ENCODE measurements at places on chromosomes 5 and 9.

DNA sequence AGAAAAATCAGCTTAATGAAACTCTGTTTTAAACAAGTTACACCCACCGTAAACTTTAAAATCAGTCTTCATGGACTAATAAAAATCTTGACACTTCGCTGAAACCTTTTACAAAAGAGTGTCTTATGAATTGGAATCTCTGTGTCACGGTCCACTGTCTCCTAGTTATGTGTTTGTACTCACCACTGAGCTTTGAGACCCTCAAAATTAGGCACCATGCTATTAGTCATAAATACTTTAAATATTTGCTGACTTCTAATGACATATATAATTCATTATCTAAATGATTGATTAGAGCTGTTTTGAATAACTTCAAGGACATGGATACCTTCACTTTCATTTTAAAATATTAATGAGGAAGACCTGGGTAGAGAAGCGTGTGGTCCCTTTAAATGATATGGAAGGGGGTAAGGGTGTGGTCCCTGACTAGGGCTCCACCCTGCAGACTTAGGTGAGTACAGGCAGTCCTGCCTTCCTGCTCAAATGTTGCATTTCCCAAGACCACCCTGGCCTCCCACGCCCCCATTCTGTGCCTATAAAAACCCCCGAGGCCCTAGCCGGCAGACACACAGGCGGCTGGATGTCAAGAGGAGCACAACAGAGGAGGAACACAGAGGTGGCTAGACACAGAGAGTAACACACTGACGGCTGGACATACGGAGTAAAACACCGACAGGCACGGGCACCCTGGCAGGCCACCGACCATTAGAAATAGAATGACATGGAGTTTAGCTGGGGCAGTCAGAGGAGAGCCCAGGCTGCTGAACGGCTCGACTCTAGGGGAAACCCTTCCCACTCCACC lies 179.0 kb upstream of the CDH9 start:
- H3K4me3 ChIP-seq: no peak overlapping the region
- no peaks in the 10 kb centered on the region for H3K36me3 ChIP-seq
- no peaks in the 10 kb centered on the region for H3K4me1 ChIP-seq

GRCh38 chr9:136520053-136520540 lies 25.8 kb downstream of the NOTCH1 start:
- peak overlapping the region; percentile 14 for H3K4me3 ChIP-seq
- no peaks in the 10 kb centered on the region for H3K4me1 ChIP-seq
- H3K27me3 ChIP-seq: no peaks in the 10 kb centered on the region
- peaks cover 3% of the 10 kb centered on the region for H3K36me3 ChIP-seq
- no peak for DNase-seq

DNA sequence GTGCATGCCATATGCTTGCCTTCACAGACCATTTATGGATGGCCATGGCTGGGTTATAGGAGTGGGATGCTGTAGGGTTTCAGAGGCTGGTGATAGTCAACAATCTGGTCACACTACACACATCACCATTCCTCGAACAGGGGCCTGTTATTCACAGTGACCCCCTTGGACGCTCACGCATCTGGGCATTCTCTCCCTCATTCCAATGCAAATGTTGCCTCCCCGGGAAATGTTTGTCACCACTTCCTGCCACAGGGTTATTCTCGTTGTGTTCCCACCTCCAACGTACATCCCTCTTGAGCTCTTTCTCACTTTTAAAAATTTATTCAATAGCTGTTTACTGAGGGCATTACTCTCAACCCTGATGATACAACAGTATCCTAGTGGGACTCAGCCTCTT lies 135.4 kb downstream of the SCAMP1 start:
- H3K27ac ChIP-seq: peak overlapping the region; percentile 38
- H3K27me3 ChIP-seq: no peaks in the 10 kb centered on the region
- H3K4me1 ChIP-seq: peaks cover 21% of the 10 kb centered on the region
- H3K4me3 ChIP-seq: no peak overlapping the region
- DNase-seq: no peak

DNA sequence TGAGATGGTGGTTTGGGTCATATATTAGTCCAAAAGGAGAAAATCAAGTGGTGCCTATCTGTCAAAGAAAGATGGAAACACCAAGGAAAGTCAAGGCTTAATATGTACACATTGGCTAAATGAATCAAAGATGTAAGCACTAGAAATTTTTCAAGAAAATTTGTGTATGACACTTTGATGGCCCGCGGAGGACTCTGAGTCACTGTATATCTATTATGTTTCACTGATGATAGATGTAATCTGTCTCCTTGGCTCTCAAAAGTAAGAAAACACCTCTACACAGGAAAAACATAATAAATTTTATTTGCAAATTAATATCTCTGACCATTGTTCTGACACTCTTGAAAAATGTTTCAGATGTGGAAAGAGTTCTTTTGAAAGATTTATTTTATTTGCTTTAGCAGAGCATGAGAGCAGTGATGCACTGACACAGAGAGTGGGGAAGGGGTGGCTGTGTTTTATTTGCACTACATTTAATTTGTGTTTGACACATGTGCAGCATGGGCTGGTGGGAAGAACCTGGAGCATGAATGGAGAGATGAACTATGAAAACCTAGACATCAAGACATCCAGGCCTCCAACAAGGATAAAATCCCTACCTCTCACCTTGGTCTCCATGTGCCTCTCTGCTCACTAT lies 180.8 kb upstream of the GAS1 start:
- no peak overlapping the region for H3K4me3 ChIP-seq
- no peak overlapping the region for H3K27ac ChIP-seq
- H3K36me3 ChIP-seq: no peaks in the 10 kb centered on the region
- H3K4me1 ChIP-seq: no peaks in the 10 kb centered on the region

GRCh38 chr5:136457390-136458013 lies 92.2 kb upstream of the TRPC7 start:
- H3K27me3 ChIP-seq: no peaks in the 10 kb centered on the region
- no peaks in the 10 kb centered on the region for H3K4me1 ChIP-seq
- no peak overlapping the region for H3K4me3 ChIP-seq
- no peaks in the 10 kb centered on the region for H3K36me3 ChIP-seq
- no peak for DNase-seq
- H3K27ac ChIP-seq: no peak overlapping the region

DNA sequence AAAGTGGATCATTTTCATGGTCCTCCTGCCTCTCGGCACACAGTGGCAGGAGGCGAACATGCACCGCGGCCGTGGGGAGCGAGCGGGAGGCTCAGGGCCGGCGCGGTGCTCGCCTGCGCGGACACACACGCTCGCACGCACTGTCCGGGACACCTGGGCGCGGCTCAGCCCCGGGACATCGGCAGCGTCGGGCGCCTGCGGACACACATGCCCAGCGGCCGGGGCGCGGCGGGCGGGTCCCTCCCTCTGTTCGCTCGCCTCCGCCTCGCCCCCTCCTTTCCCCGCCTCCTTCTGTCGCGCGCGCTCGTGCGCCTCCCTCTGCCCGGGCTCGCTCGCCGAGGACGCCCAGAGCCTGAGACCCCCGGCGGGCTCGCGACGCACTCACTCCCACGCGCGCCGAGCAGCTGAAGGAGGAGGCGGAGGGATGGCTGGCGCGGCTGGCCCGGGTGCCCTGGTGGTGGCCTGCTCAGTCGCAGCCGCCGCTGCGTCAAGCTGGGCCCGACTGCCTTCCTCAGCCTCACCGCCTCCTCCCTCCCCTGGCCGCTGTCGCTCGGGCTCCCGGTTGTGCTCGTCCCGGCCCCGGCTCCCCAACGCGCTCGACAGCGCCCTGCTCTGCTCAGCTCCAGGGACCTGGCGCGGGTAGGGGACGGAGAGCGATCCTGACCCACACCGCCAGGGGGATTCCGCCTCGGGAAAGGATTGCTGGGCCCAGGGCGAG lies at the start of gene FRMD3:
Gene FRMD3, minus strand, starts transcription at position 230 of the 718 bp plus-strand sequence. Its CDS starts 170 bp downstream, at position 60.
- no peak within 1 kb of the TSS for H3K27ac ChIP-seq
- no peak for DNase-seq
- peak within 1 kb of the TSS; percentile 43 for H3K4me3 ChIP-seq

DNA sequence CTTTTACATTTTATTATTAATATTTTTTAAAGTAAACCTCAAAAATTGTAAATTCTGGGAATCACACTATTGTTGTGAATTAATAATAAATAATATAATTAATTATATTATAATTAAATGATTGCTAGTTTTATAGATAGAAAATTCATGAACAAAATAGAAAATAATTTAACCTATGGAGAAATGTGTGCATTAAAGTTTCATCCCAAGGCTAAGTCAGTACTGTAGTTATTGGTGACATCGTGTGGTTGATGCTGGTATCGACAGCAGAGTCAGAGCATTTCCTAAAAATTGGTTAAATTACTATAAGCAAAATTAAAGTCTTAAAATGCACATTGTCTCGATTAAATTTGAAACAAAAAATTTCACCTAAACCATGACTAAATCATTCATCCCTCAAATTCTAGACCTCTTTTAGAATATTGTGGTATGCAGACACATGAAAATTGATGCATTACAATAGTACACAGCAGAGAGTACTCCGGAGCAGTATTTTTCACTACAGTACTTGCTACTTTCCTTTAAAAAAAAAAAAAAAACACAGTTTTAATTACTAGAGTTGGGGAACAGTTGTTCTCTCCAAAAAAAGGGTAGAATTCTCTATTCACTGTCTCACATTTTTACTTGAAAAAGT lies 73.9 kb downstream of the RORB start:
- no peaks in the 10 kb centered on the region for H3K36me3 ChIP-seq
- H3K27ac ChIP-seq: no peak overlapping the region
- H3K4me1 ChIP-seq: no peaks in the 10 kb centered on the region
- H3K27me3 ChIP-seq: no peaks in the 10 kb centered on the region
- DNase-seq: no peak

DNA sequence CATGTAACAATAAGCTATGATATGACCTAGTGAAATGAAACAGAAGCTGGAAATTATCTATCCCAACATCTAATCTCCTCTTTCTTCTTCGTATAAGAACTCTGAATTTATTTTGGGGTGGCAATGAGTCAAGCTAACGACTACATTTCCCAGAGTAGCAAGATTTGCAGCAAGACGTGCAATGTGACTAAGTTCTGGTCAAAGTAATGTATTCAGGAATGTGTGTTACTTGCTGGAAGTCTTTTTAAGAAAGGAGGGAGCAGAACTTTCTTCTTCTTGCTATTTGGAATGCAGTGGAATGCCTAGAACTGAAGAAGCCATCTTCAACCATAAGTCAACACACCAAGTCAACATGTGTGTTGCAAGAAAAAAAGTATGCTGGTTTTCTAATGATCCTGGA lies 406.6 kb upstream of the MEF2C start:
- no peak for DNase-seq
- no peaks in the 10 kb centered on the region for H3K36me3 ChIP-seq
- H3K27ac ChIP-seq: no peak overlapping the region
- H3K4me1 ChIP-seq: peaks cover 10% of the 10 kb centered on the region
- no peak overlapping the region for H3K4me3 ChIP-seq
- H3K27me3 ChIP-seq: no peaks in the 10 kb centered on the region

DNA sequence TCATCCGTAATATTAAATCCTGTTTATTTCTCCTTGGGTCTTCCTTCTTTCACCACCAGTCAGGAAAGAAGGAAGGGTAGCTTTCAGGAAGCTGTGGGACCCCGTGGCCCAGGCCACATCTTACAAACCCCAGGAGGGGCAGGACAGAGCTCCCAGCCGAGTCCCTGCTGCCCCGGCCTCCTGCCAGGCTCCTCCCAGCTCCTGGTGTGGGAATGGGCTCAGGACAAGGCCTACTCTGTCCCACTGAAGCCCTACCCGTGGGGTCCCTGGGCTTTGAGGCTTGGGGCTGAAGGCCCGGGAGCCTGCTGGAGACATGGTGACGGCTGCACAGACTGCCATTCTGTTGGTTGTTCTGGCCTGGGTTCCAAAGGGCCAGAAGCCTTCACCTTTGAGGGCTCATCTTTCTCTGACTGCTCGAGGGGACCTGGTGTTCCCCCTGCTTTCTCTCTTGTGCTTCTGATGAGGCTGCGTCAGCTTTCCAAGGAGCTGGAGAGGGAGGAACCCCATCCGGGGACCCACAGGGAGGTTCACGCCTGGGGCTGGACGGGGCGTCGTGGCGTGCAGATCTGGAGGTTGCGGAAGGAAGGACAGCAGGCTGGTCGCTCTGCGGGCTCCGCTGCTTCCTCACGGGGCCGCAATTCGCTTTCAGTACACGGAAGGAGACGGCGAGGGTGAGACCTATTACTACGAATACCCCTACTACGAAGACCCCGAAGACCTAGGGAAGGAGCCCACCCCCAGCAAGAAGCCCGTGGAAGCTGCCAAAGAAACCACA lies 86.6 kb downstream of the COL5A1 start:
- H3K4me3 ChIP-seq: no peak overlapping the region
- H3K4me1 ChIP-seq: no peaks in the 10 kb centered on the region
- H3K27ac ChIP-seq: no peak overlapping the region
- H3K36me3 ChIP-seq: no peaks in the 10 kb centered on the region
- DNase-seq: no peak
- peaks cover 1% of the 10 kb centered on the region for H3K27me3 ChIP-seq

- H3K4me3 ChIP-seq: peak overlapping the region; percentile 77
- H3K4me1 ChIP-seq: peaks cover 34% of the 10 kb centered on the region
- H3K36me3 ChIP-seq: no peaks in the 10 kb centered on the region
- DNase-seq: peak; percentile 15
- no peaks in the 10 kb centered on the region for H3K27me3 ChIP-seq
Measured at GRCh38 chr9:90024823-90025222, 420.0 kb downstream of the GADD45G start.

DNA sequence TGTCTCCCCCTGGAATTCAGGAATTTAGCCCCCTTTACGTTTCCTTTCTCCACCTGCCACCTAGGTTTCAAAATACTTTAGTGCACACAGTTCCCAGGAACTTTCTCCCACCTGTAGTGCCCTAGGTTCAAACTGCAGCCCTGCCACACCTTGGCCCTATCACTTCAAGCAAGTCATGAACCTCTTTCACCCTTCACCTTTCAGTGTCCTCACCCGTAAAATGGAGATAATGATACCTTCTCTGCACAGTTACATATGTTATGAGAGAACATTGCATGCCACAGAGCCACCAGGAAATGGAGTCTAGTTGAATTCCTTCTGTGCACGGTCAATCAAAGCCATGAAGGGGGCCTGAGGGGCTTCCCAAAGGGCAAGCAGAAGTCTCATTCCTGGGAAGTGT lies 9.8 kb upstream of the EEIG1 start:
- no peaks in the 10 kb centered on the region for H3K36me3 ChIP-seq
- DNase-seq: no peak
- no peaks in the 10 kb centered on the region for H3K27me3 ChIP-seq
- H3K4me1 ChIP-seq: peaks cover 35% of the 10 kb centered on the region

GRCh38 chr9:36137392-36138004 lies 965 bp downstream of the GLIPR2 start:
- peak overlapping the region; percentile 82 for H3K27ac ChIP-seq
- no peaks in the 10 kb centered on the region for H3K27me3 ChIP-seq
- peaks cover 46% of the 10 kb centered on the region for H3K4me1 ChIP-seq
- no peaks in the 10 kb centered on the region for H3K36me3 ChIP-seq
- peak overlapping the region; percentile 90 for H3K4me3 ChIP-seq
- no peak for DNase-seq

GRCh38 chr9:89066835-89067234 lies 75.6 kb downstream of the S1PR3 start:
- H3K4me3 ChIP-seq: no peak overlapping the region
- H3K4me1 ChIP-seq: no peaks in the 10 kb centered on the region
- DNase-seq: no peak
- H3K36me3 ChIP-seq: no peaks in the 10 kb centered on the region

- peaks cover 6% of the 10 kb centered on the region for H3K4me1 ChIP-seq
- H3K27ac ChIP-seq: no peak overlapping the region
- peak overlapping the region; percentile 44 for H3K4me3 ChIP-seq
- peak; percentile 86 for DNase-seq
- no peaks in the 10 kb centered on the region for H3K36me3 ChIP-seq
Measured at GRCh38 chr5:5494489-5495402, 72.3 kb downstream of the ICE1 start.
